Vagina (tissue), 2 donors: ENCODE measurements at places on chromosomes 3 and 15.
A peak's percentile ranks its signal among the peaks of the same experiment; 100 is the strongest.

- DNase-seq = no peak
Observed at GRCh38 chr15:31347067-31347975, 20.7 kb downstream of the KLF13 start.

- no peak for DNase-seq
Observed at GRCh38 chr3:197775317-197775716, 15.7 kb upstream of the LRCH3 start.

DNA sequence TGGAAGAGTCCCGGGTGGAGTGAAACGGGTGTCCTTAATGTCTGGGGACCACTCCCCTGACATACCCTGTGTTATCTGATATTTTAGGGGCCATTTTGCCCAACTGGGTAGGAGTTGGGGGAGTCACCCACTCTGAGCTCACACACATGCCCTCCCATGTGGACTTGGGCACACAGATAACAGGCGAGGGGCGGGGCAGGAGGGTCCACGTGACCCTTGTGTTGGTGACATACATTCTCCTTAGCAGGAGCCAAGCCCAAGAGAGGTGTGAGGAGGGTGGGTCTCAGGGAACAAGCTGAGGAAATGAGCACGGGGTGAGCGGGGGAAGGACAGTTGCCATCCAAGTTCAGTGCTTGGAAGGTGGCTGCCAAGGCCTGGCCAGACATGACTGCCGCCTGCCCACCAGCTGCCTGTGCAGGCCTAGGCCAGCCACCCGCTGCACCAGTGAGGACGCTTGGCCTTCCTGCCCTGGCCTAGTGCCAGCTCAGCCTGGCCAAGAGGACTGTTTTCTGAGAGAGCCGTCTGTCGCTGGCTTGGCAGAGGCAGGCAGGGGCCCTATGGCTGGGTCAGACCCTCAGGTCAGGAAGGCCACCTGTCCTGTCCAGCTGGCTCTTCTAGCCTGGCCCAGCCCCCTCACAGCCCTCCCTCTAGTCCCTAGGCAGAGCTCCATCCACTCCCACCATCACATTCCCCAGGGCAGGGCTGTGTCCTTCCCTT is 31.3 kb upstream of the TMEM115 start:
- DNase-seq = no peak

GRCh38 chr3:180408654-180409053 is 193.3 kb upstream of the TTC14 start:
- DNase-seq = no peak

DNA sequence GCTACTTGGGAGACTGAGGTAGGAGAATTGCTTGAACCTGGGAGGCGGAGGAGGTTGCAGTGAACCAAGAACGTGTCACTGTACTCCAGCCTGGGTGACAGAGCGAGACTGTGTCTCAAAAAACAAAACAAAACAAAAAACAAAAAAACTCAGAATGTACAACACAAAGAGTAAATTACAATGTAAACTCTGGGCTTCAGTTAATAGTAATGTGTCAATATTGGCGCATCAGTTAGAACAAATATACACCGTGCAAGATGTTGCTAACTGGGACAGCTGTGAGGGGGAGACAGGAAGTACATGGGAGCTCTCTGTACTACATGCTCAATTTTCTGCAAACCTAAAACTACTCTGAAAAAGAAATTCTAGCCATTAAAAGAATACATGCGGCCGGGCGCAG is 23.5 kb upstream of the TRPM1 start:
- DNase-seq = no peak

DNA sequence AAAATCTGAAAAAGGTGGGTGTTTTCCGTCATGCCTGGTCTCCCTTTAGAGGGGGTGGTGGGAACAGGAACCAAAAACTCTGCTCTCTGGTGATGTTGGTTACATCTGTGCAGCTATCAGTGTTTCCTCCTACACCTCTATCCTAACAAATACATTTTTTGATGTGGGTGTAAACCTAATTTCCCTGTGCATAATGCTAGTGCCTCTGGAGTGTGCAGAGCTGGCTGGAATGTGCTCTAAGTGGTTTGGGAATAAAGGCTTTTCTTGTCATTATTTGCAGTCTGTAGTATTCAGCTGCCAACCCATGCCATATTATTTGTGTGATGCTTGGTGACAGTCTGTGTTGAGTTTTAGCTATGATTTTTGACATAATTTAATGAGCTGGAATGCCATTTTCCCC is 547.6 kb downstream of the NLGN1 start:
- no peak for DNase-seq

GRCh38 chr15:95929232-95929846 is 401.2 kb upstream of the NR2F2 start:
- DNase-seq = no peak

GRCh38 chr3:107988460-107989175 is 102.2 kb downstream of the CD47 start:
- DNase-seq = no peak

GRCh38 chr3:129576514-129577352 is 29.7 kb downstream of the PLXND1 start:
- DNase-seq = no peak

- no peak for DNase-seq
Observed at GRCh38 chr15:90530250-90531051, 728 bp downstream of the CRTC3 start.

DNA sequence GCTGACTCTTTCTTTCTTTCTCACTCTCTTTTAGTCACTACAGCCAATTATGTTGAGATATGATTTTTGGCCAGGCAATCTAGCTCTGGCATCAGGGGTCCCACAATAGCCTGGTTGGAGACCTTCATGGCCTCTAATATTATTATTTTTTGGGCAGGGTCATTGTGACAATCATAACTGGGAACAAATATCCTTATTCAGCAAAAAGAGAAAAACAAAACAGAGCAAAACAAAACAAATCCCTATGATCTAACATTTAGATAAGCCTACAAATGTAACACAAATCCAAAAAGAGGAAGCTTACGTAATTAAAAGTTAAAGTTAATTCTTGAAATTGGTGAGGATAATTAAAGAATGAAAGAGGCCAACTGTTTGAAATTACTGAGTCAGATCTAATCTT is 640.0 kb downstream of the TUSC7 start:
- no peak for DNase-seq

DNA sequence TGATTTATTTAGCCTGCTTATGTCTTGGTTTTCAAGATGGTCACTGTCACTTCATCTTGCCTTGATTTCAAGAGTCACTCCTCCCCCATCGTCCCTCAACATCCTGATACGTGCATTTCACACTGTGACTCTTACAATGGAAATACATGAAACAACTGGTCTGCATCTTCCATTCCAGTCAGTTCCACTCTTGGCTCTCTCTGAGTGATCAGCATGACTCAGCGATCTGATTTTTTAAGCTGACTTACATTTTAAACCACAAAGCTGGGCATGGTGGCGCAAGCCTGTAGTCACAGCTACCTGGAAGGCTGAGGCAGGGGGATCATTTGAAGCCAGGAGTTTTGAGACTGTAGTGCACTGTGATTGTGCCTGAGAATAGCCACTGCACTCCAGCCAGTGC is 271.2 kb upstream of the ROPN1 start:
- peak; percentile 37 for DNase-seq

DNA sequence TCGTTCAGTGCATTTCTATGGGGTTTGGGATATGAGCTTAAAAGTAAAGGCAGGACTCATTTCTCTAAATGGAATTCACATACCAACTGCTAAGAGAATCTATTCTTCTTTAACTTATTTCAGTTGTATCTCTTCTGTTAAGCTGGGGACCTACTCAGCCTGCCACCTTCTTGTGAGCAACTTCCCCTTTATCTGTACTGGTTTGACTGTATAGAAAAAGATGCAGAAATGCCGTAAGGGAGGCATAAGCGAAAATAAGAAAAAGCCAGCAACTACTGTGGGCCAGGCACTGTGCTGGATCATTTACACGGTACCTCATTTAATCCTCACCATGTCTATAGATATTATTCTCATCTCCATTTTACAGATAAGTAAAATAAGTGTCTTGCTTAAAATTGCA is 38.4 kb downstream of the RBMS3 start:
- no peak for DNase-seq

DNA sequence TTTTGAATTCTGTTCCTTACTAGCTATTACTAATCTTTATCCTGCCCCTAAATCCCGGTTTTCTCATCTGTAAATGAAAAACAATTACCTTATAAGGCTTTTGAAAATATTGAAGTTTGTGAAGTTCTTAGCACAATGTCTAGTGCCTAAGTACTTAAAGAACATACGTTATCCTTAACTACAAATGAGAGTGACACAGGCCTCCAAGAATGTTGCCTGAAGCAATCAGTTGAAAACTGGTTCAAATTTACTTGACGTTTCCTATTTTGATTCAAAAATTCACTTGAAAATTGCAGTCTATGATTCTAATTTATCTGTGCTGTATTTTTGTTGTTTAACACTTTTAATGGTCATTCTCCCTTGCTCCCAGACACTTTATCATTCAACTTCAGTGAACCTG is 3.2 kb downstream of the SENP7 start:
- DNase-seq = no peak

GRCh38 chr15:74060251-74060650 is 22.1 kb downstream of the GOLGA6A start:
- no peak for DNase-seq

DNA sequence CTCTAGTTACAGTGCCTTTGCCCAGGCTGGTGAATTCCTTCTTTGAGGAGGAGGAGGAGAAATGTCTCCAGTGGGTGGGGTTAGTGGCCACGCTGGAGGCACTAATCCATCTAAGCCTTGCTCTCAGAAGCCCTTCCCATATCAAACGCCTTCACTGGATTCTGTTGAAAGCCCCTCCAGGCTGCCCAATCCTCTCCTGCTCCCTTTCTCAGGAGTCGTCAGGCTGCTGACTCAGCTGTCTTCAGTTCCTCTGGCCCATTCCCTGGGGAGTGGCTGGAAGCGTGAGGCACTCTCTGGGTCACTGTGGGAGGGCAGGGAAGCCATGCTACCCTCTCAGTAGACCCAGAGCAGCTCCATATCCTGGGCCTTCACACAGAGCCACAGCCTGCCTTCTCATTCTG is 2.7 kb downstream of the AP2M1 start:
- no peak for DNase-seq

DNA sequence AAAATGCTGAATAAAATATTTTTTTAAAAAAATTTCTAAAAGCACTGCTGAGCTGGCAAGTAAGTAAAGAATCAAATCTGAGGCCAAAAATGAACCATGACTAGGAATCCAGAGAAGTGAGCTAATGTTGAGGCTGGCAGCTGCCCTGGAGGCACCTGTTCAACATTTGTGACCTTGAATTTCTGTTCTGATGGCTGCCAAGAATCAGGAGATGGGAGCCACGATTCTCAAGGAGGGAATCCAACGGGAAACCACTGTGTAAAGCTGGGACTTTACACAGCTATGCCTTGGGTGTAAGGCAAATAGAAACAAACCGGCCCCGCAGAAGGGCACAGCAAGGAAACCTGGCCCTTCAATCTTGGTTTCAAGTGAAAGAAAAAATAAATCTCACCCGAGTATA is 22.7 kb downstream of the HEG1 start:
- no peak for DNase-seq

DNA sequence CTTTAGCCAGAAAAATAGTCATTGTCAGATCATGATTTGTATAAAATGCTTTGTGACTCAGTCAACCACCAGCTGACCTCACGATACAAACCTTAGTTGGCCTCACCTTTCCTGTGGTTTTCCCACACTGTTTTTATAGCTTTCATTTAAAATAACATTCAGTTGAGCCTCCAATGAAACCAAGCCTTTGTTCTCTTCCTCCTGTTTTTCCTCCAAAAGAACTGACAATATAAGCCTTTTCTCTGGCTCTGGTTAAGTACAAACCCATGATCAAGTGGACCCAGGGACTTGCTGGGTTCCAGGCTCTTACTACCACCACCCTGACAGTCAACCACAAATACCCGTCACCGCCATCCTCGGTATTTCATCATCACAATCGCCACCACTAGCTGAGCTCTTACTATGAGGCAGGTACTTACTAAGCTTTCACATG is 81.7 kb downstream of the TAMM41 start:
- no peak for DNase-seq

DNA sequence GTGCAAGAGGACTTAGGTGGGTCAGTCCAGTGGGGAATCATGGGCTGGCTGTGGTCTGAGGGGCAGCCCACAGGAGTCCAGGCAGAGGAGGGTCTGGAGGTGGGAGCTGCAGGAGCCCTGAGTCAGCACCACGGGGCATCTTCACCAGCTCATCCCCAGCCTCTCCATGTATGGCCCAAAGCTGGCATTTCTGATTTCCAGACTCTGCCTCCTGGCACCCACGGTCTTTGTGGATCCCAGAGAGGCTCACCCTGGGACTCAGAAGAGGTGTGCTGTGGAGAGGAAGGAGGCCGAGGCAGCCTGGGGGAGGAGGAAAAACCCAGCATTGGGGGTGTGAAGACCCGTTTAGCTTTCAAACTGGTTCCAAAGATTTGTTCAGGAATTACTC is 64.5 kb upstream of the KLF13 start:
- DNase-seq = peak; percentile 37

GRCh38 chr3:142987707-142988106 is 13.7 kb upstream of the U2SURP start:
- DNase-seq = no peak

- no peak for DNase-seq
Observed at GRCh38 chr3:128068156-128068620, 16.0 kb downstream of the SEC61A1 start.

GRCh38 chr3:194817936-194818335 is 132.3 kb downstream of the FAM43A start:
- DNase-seq = no peak

DNA sequence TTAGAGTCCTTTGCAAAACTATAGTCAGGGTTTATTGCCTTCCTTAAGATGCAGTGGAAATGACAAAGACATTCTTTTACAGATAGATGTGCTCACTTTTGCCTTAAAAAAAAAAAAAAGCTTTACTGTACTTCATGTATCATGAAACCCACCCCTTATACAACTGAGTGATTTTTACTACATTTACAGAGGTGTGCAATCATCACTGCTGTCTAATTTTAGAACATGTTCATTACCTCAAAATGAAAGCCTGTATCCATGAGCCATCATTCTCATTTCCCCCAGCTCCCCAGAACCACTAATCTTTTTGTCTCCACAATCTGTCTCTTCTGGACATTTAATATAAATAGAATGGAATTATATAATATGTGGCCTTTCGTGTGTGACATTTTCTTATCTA is 111.9 kb downstream of the NR1I2 start:
- no peak for DNase-seq

- no peak for DNase-seq
Observed at GRCh38 chr15:77059786-77060361, 11.0 kb downstream of the TSPAN3 start.

- DNase-seq = no peak
Observed at GRCh38 chr15:20356444-20356910, 185.1 kb downstream of the GOLGA6L6 start.

DNA sequence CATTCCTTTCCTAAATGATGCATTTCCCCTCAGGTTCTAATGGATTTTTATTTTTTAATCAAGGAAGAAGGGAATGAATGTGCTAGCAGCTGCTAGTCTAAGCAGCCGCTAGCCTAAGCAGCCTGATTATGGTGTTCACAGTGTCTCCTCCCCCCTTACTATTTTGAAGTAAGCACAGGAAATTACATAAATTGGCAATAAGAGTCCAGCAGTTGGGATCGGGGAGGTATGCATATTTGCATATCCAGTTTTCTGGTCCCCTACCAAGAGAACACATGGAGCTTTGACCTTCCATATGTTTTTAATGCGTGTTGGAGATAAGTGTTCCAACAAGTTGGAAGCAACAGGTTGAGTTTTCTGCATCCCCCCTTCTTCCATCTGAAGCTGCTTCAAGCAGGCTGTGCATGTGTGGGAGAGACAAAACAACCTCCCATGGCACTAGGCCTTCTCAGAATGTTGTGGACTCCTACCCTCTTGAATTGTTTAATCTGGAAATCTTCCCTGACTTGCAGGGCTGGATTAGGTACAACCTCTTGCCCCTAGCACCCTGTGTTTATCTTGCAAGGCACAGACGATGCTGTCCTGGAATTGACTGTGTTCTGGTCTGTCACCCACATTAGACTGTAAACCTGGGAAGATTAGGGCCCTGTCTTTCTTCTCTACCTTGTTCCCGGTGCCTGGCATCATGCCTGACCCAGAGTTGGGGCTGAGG is 124.8 kb upstream of the LRIG1 start:
- no peak for DNase-seq
